ENCODE measurements at places on chromosomes 7 and 10.

DNA sequence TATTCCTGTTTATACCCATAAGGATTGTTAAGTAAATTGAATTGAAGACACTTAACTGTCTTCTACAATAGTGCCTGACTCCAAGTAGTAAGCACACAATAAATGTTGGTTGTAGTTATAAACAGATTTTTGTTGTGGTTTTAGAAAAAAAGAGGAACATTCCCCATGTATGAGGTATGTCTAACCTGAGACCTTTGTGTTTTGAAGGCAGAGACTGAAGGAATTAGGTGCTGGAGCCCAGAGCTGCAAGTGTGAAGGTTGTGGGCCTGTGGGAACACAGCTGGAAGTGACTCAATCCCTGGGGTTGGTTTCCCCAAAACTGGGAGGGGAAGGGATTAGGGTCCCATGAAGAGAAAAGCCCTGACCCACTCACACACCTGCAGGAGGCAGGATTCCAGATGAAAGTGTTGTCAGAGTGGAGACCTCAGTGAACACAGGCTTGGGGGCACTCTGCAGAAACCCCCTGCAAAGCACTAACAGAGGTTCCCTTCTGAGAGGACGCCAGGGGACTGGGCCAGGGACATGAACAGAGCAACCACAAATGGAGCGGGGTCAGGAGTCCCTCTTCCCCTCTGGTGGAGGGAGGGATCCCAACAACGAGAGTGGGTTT, 265.1 kb upstream of the KLF14 start:
- no peak for DNase-seq

DNA sequence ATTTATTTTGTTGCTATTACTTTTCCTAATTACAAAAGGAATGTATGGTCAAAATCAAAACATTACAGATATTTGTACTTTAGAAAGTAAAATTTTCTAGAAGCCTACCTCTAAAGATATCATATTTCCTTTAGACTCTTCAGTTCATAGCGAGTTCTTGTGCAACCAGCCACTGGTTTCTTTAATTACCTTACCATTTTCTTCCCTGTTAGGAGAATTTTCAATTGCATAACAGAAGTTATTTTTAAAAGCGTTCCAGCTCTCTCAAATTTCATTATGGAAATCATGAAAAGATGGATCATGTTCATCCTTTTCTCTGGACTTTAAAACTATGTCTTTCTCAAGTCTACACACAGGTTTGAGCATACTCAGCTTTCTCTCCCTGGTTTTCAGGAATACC, 5.0 kb upstream of the TRUB1 start:
- no peak for DNase-seq

- DNase-seq: no peak
Measured at GRCh38 chr7:86485827-86486226, 157.9 kb upstream of the GRM3 start.

DNA sequence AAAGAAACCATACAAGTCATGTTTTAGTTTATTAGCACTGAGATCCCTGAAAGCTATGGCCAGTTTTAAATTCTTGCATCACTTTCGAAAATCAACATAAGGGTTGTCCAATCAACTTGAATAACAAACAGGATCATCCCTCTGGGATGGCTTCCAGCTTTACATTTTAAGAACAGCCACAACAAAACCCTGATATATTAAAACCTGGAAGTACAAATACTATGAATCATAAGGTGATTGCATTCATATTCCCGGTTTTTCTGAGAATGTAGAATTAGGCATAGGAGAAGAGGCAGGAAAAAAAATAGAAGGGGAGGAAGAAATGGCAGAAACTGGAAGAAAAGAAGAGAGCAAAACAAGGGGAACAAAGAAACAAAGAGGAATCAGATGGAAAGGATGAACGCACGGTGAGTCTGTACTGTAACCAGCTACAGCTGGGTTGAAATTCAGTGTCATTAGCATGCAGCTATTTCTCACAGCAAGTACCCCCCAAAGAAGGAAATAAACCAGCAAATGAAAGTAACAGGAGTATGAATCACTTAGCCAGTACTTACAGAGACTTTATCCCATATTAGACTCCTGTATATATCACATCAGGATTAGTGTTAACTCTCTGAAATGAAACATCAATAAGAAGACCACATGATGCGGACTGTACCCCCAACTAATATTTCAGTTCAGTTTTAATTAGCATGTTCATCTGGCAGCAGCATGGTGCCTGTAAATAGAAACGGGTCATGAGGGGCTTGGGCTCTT, 301.3 kb downstream of the RNLS start:
- peak; percentile 48 for DNase-seq

GRCh38 chr7:138527746-138528223, 67.7 kb downstream of the TRIM24 start:
- DNase-seq: no peak

GRCh38 chr7:157016352-157017041, 6.0 kb upstream of the MNX1 start:
- no peak for DNase-seq

GRCh38 chr7:14207138-14207537, 217.7 kb upstream of the ETV1 start:
- no peak for DNase-seq

GRCh38 chr10:61404751-61405150, 48.4 kb downstream of the TMEM26 start:
- peak; percentile 25 for DNase-seq

DNA sequence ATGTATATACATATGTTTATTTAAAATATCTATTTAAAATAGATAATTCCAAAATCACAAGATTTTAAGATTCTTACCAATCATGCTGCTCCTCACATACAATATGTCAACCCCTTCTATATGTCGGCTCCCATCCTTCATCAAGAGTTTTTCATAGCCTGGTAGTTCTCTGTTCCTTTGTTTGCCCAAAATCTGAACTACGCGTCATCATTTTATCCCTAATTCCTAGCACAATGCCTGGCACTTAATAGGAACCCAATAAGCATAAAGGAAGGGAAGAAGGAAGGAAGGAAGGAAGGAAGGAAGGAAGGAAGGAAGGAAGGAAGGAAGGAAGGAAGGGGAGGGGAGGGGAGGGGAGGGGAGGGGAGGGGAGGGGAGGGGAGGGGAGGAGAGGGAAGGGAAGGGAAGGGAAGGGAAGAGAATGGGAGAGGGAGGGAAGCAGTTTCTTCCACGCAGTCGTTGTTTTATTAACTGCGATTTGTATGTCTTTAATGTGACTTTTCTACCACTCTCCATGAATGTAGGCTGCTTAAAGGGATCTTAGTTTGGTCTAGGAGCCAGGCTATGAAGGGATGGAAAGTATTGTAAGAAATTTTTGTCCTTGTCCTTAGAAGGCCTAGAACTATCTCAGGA, 83.3 kb upstream of the PCGF5 start:
- no peak for DNase-seq

DNA sequence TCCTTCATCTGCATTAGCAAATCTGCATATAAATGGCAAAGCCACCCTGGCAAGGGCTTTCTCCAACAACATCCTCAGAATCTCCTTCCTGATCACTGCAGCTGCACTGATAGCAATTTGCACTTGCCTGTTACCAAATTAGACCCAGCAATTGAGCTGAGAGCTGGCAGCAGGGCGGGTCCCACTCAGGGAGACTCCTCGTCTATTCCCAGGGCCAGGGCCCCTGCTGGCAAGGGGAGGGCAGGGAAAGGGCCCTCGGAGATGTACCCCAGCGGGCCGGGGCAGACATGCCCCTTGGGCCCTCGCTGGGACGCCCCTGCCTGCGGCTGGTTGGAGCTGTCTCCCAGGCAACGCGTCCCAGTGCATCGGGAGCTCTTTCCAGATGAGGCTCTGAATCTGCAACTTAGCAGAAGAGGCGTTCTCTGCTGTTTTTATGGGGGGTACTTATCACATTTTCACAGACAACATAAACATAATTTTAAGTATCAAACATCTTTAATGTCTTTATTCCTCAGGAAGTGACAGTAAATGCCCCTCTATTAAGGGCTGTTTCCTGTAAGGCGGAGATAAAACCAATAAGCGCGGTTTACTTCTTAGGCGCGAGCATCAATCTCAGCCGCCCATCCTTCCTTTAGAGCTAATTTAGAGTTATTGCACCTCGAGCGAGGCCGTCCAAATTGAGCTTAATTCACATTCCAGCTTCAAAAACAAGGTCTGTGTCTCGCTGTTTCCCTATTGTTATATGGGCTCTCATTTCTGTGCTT, 249.0 kb upstream of the PPP2R2D start:
- no peak for DNase-seq

DNA sequence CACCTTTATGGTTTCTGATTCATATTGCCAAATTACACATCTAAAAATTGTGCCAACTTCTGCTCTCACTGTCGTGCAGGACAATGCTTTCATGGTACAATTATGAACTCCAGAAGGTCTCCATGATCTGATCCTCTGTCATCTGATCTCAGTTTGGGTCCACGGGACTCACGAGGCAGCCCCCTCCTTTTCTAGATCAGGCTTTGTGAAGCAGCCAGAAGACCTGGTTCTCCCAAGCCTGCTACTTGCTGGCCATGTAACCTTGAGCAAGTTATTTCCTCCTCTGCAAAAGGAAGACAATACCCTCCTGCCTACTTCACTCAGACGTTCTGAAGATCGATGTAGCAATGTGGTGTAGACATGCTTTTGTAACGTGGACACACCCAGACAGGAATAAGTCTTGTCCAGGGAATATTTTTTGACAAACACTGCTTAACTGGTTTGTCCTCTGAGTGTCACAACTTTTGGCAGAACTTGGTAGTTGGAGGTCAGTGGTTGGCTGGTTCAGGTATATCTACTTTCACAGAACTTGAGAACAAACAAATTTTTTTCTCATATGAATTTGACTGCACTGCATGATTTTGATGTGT, 19.6 kb downstream of the CALML3 start:
- no peak for DNase-seq

GRCh38 chr10:82660205-82660604, 785.2 kb downstream of the NRG3 start:
- no peak for DNase-seq

- DNase-seq: no peak
Measured at GRCh38 chr10:78028438-78029268, 662 bp downstream of the POLR3A start.

GRCh38 chr10:112168733-112169132, 14.8 kb downstream of the GPAM start:
- DNase-seq: no peak

- DNase-seq: no peak
Measured at GRCh38 chr10:8305876-8306652, 251.6 kb downstream of the GATA3 start.

DNA sequence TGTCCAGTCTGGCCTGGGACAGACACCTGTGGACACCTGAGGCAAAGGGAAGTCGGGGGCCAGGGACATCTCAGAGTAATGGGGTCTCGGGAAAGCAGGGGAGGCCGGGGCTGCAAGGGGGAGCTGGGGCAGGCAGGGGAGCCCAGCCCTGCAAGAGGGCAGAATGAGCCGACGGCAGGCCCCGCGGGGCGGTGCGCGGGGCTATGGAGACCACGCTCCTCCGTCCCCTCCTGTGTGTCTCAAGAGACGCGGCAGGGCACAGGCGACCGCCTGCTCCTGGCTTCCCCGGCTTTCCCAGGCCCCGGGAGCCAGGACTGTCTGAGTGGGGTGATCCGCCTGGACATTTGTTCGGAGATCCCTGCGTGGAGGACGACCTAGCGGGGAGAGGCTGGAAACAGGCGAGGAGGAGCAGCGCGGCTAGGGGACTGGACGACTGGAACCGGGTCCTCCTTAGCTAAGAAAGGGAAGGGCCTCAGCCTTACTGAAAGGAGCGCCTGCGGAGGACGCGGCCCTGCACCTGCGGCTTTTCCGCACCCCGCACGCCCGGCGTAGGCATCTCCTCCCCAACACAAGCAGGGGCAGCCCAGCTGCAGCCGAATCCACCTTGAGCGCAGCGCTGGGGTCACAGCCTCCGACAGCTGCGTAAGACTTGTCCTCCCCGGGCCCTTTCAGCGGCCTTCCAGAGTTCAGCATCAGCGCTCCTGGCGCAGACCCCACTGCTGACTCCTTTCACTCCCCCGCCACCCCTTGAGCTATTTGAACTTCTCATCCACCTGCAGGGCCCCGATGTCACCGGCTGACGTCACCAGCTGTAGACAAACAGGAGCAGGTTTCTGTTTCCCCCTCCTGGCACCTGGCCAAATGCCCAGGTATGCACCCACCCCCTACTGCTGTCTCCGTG, 176.4 kb downstream of the ZNF248 start:
- no peak for DNase-seq

DNA sequence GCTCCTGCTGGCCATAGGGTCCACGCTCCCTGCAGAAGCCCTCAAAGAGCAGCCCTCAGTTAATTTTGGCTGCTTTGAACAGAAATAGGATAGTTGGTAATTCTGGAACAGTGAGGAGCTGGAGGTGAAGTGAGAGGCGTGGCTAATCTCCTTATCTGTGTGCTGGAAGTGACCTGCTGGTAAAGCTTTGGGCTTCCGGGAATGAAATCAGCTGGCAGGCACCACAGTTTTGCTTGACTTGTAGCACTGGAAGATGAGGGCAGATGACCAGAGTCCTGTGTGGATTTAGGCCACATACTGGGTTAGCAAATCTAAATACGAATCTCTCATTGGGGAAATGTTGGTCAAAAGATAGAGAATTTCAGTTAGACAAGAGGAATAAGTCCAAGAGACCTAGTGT, 10.2 kb downstream of the ATP6V0E2 start:
- no peak for DNase-seq

GRCh38 chr7:139635526-139636302, 112.2 kb downstream of the CLEC2L start:
- peak; percentile 57 for DNase-seq

DNA sequence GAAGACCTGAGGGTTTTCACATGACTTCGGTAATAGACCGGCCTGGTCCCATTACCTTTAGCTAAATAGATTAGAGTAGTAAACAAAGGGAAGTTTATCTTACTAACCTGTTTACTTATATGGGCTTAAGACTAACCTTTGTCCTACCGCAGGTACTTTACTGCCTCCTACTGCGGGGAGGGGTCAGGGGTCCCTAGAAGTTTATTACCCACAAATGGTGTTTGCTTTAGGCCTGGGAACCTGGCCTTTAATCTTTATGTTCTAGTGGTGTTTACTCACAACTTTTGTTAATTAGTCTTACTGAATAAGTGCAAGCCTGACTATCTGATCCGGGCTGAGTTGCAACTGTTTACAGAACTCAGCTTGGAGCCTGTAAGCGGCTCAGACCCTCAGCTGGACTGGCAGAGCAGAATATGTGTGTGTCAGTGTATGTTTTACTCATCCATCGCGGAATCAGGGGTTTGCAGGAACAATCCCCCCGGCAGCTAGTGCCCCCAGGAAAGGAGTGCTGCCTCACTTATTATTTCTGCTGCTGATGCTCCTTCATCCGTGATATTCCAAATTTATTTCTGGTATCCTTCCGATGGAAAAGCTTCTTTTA, 578.9 kb upstream of the SEMA3D start:
- no peak for DNase-seq

DNA sequence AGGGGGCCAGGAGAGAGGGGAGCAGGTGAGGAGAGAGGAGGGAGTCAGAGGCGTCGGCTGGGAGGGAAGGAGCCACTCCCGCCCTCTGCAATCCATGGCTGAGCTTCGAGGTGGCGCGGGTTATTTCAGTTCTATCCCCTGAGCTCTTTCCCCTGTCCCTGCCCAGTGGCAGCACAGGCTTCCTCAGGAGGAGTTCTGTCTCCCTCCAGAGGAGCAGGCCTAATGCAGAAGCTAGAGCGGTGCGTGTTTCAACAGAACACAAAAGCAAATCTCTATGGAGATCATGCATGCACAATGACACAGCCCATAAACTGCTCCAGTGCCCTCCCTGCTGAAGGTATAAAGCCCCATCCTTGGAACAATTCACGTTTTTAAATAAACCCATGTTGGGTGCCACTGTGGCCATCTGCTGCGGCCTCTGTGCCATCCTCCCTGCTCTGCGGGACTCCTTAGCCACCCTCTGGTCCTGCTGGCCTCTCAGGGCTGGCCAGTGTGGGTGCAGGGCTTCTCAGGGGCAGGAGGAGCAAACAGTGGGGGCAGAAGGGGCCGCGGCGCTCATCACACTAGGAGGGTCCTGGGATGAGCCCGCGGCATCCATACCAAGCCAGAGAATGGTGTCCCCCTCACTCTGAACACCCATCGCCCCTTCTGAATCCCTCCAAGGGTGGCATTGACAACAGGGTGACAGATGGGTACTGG, 192.6 kb upstream of the LYZL2 start:
- no peak for DNase-seq

Measured in inflammatory macrophage treated with lipopolysaccharide for 1 hour (primary cell).